ENCODE measurements at places on chromosomes 2 and 18.

GRCh38 chr2:52881606-52882005 lies 886.0 kb upstream of the CHAC2 start:
- no peak for DNase-seq

DNA sequence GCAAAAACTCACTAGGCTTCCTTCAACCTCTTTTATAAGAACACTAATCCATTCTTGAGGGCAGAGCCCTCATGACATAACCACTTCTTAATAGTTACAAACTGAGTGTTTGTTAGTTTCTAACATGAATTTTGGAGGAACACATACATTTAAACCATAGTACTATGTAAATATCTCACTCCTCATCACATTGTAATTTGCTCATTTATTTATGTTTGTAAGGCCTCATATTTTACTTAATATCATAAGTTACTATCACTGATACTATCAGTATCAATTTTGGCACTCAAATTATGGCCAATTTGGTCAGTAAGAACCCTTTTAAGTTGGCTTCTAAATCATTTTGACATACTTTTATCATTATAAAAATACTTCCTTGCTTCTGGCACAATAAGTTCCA lies 603.1 kb downstream of the ZEB2 start:
- no peak for DNase-seq

DNA sequence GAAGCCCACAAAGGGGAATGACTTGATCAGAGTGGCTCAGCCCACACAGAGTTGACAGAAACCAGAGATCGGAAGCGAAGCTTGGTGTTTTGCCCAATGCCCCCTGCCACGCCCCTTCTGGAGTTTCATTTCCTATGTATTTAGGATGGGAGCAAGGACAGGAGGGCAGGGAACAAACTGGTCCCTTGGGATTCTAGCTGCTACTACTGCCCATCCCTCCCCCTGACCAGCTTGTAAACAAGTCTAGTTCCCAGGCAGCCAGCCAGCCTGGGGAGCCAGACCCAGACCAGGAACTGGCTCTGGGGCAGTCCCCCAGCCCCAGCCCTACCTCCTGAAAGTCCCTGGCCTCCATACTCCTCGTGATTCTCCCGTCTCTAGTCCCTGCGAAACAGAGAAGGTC lies 8.3 kb downstream of the WNT6 start:
- no peak for DNase-seq

DNA sequence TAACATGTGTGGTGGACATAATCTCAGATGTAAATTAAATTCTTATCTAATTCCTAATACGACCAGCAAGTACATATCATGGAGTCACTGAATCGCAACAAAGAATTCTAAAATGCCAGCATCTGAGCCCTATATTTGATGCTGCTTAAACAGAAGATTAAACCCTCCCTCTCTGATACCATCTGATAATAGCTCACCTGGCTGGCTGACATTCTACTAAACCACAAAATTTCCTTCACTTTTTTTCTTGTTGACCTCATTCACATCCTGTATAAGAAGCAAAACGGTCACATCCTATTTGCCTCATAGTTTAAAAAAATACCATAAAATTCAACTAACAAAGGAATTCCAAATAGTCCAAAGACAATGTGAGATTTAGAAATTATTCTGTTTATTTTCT lies 371.6 kb upstream of the SLC8A1 start:
- no peak for DNase-seq

DNA sequence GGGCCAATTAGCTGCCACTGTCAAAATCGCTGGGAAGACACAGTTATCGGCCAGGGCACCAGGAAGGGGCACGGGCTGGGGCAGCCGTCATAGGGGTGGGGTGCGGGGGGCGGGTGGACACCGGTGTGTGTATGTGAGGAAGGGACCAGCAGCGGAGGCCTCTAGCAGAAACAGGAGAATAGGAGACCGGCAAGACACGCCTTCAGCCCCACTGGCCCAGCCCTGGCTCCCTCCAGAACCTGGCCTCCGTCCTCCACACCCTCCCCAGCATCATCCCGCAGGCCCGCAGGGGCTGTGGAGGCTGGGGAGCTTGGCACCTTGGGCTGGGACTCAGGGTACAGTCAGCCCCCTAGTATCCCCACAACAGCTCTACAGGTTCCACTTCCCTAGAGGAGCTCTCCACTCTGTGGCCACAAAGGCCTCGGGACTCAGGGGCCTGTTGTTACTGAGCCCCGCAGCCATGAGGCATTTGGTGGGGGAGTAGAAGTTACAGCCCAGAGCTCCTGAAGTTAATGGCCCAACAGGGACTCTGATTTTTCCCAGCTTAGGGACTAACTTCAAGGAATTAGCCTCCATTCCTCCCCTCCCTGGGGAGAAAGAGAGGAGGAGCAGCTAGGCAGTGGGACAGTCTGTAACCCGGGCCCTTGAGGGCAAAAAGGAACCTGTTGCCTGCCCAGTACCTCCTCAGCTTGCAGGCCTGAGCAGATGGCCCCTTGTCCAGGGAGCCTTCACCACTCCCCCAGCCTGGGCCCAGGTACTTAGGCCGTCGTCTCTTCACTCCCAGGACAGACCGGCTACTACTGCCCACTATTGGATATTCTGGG lies 19.9 kb downstream of the SH2D6 start:
- DNase-seq: no peak

GRCh38 chr2:170361090-170361936 lies 183.4 kb downstream of the MYO3B start:
- DNase-seq: no peak

DNA sequence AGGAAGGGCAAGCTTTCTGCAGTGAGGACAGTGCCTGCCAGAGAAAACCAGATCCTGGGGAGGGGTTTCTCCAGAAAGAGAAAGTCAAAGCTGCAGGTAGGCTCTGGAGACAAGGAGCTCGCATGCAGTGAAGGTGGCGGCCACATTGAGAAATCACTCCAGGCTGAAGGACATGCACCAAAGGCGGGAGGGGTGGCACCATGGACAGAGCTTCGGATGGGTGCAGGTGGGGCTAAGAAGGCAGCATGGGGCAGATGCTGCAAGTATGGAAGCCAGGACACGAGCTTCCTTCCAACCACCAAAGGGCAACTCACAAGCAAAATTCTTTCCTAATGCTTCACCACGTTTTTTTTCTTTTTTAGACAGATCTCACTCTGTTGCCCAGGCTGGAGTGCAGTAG lies 104.4 kb upstream of the SLC35G4 start:
- DNase-seq: no peak

DNA sequence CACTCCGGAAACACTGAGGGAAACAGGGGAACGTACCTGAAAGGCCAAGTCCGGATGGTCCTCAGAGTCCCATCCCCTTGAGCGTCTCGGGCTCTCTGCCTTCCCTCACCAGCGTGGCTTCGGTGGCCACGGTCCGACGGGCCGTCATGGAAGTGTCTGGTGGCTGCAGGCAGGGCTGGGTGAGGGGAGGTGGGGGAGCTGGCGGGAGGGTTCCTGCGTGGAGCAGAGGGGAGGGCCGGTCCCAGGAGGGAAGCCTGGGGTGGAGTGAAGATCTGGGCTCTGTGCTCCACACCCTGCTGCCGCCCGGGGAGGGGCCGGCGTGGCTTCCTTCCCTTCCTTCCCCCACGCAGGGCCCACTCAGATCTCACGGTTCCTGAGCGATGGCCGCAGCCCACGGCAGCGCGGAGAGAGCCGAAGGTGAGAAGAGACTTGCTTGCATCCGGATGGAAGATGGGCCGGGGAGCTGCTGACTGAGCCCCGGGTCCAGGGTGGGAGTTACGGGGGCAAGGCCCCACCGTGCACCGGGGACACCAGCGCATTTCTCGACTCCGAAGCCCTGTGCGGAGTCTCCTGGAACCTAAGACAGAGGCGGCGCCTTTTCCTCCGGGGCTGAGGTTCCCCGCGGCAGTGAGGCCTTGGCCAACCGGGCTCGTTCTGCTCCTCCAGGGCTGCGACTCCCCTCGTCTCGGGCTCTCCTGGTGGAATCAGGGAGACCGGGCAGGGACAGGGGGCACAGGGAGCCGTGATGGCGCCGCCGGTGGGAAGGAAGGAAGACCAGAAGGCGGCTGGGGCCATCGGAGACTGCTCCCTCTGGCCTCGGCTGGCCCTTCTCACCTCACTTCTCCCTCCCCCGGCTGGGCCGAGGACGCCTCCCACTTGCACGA lies 49.1 kb downstream of the KCNF1 start:
- no peak for DNase-seq

GRCh38 chr2:102109016-102109415 lies 33.5 kb upstream of the IL1R1 start:
- no peak for DNase-seq

GRCh38 chr18:59932401-59932800 lies 32.6 kb downstream of the PMAIP1 start:
- DNase-seq: no peak

- DNase-seq: no peak
These were observed 329.0 kb upstream of the LRATD1 start for GRCh38 chr2:14303366-14304115.

DNA sequence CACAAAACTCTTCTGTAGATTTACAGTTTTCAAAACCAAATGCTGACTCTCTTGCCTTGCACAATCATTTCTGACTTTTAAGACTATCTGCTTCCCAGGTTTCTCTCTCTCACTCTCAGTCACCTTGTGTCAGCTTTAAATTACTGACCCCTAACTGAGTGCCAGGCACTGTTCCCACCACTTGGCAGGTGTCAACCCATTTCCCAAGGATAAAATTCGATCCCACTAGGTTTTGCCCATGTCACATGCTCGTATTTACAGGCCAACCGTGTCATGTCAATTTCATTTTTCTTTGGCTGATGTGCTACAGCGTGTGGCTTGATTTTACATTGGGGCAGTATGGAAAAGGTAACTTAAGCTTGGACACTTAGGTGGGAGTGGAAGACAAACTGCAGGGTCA lies 26.1 kb upstream of the LMAN1 start:
- DNase-seq: no peak

DNA sequence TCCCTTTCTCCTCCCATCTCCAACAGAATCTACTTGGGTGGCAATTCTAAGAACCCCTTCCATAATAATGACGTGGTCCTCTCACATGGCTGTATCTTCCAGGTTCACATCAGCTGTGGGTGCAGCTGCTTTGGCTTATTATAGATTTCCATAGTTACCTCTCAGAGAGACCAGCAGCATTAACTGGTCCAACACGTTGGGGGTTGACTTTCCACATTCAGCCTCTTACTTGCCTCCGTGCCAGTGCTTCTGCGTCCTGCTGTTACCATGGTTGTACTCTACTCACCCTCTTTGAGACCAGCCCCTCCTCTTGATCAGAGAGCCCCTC lies 570.7 kb downstream of the PLCL1 start:
- DNase-seq: no peak

DNA sequence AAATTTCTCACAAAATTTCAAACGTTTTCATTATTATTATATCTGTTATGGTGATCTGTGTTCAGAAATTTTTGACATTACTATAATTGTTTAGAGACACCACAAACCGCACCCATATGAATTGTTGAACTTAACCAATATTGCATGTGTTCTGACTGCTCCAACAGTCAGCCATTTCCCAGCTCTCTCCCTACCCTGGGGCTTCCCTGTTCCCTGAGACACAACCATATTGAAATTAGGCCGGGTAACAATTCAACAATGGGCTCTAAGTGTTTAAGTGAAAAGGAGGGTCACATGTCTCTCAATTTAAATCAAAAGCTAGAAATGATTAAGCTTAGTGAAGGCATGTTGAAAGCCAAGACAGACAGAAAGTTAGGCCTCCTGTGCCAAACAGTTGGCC lies 424.0 kb downstream of the DSC3 start:
- DNase-seq: no peak

DNA sequence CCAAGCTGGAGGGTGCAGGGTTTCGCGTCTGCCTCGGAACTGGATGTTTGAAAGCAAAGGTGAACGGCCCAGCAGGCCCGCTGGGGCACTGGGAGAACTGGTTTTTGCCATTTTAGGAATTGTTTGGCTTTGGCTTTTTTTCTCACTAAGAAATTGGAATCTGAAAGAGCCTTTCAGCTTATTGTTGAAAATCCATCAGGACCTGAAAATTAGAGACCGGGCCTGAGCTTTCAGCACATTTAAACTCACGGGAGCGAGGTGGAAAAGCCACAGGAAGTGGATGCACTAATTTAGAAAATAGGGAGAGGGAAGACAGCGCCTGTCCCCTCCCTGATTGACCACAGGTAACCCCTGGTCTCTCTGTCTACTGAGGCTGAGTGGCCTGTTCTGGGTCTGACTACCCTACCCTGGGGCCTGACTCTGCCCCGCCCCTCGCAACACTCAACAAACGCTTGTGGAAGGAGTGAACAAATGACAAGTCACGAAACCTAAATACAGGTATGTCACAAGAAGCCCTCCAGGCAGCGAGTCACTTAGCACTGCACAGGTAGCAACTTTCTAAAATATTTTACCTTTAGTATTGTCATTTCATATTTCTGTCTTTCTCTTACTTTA lies 100.3 kb upstream of the MBOAT2 start:
- DNase-seq: no peak

GRCh38 chr2:229270551-229271410 lies at the start of gene PID1:
TSS of gene PID1 (minus strand) at chr2:229271287. CDS start at chr2:229271043, 244 bp downstream.
- no peak for DNase-seq

- DNase-seq: no peak
These were observed 128.7 kb downstream of the UXS1 start for GRCh38 chr2:106065268-106065982.

DNA sequence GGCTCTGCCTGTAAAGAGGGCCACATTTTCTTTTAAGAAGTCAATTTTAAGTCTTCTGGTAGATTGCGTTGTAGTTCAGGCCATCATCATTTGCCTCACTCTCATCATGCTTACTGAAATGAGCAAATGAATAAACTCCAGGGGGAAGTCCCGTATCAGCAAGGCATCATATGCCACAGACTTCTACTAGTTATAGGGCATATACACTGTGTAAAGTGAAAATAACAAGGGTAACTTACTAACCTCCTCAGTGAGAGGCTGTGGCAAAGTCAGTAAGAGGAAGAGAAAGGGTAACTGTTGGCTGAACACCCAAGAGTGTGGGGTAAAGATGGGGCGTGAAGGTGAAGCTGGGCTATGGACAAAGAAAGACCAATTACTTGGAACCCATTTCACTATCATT lies 456.2 kb downstream of the SPAG16 start:
- no peak for DNase-seq

- no peak for DNase-seq
These were observed 49.8 kb downstream of the CAB39 start for GRCh38 chr2:230762317-230762896.

- DNase-seq: no peak
These were observed 185.6 kb upstream of the MEX3C start for GRCh38 chr18:51383116-51383515.

DNA sequence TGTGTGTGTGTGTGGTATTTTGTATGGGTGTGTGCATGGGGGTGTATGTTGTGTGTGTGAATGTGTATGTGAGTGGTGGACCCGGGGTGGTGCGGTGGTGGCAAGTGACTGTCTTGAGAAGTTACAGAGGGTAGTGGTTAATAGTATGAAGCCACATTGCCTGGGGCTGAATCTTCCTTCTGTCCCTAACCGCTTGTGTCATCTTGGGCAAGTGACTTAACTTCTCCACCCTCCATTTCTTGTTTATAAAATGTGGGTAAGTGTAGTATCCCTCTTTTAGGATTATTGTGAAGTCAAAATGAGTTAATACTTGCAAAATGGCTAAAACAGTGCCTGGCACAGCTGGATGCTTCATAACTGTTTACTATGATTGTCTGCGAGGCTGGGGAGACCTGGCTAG lies 63.5 kb downstream of the MYCN start:
- no peak for DNase-seq

GRCh38 chr2:150911766-150912280 lies 349.8 kb downstream of the RBM43 start:
- no peak for DNase-seq
